ENCODE measurements at places on chromosomes 3 and 15.

GRCh38 chr15:48644827-48645557 lies 517 bp downstream of the FBN1 start:
- peak; percentile 20 for DNase-seq

DNA sequence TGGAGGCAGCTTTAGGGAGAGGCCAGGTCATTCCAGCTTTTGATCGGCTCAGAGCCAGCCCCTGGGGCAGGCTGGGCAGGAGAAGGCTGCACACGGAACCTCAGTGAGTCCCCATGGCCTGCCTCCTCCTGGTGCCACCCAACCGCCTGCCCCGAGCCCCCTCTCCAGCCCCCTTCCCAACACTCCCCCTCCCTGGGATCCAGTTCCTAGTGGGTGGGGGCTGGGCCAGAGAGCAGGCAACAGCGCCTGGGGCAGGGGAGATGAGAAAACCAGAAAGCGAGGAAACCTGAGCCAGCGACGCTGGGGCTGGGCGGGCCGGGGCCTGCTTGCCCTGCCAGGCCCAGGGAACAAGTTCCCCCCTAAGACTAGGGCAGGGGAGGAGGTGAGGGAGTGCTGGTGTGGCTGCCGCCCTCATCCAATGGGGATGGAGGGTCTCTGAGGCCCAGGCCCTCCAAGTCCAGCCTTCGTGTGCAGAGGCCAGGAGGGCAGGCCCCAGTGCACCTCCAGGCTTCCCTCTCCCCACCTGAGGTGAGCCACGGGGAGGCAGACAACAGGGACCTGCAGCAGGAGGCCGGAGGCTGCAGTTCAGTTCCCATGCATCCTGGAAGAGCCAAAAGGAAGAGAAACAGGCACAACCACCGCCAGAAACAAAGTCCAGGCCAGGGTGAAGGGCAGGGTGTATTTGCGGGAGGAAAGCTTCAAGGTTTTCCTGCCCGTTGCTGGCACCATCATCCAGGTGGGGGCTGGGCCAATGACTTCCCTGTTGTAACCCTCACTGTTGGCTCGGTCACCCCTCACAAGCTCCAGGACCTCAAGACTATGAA lies 4.0 kb upstream of the SEMA3F start:
- DNase-seq = no peak

DNA sequence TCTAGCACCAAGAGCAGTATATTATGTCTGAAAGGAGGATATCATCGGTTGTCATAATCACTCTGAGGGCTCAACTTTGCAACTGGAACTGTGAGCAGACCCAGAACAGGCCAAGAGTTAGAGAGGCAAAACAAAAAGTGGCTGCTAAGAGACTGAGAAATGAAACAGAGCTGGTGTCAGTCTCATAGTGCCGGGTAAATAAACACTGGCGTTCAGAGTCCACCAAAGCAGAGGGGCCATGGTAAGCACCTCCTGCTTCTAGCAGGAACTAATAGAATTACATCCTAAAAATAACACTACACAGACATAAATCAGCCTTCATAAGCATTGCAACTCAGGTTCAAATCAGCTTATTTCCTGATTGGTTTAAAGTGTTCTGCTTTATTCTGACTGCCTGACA lies 10.3 kb upstream of the IL12A start:
- DNase-seq = no peak

- no peak for DNase-seq
These were observed 79.9 kb downstream of the NR2F2 start for GRCh38 chr15:96410175-96411055.

- no peak for DNase-seq
These were observed 197.3 kb upstream of the ST8SIA2 start for GRCh38 chr15:92196342-92196741.

DNA sequence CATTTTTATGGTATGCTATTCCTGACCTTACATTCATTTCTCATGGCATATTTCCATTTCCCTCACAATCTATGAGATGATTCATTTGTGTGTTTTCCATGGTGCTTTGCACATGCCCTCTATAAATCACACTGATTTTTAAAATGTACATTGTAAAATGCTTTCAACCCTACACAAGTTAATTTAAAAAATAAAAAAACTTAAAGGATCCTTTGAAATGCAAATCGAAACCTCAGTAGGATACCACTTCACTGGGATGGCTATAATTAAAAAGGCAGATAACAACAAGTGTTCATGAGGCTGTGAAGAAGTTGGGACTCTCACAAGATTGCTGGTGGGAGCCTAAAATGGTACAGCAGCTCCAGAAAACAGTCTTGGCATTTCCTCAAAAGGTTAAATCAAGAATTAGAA lies 83.5 kb downstream of the FMN1 start:
- no peak for DNase-seq

DNA sequence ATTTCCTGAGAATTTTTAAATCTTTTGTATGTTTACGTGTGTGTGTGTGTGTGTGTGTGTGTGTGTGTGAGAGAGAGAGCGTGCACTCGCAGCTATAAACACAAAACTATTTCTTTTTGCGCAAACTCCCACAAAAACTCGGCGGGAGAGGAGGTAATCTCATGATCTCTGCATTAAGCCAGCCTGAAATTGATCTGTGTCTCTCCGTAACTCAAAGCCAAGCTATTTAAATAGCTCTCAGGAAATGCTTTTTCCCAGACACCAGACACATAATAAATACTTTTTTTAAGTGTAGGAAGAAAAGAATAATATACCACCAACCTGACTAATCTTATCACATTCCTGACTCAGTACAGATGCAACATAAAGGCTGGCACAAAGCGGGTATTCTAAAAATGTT lies 226.8 kb downstream of the MAGI1 start:
- no peak for DNase-seq

DNA sequence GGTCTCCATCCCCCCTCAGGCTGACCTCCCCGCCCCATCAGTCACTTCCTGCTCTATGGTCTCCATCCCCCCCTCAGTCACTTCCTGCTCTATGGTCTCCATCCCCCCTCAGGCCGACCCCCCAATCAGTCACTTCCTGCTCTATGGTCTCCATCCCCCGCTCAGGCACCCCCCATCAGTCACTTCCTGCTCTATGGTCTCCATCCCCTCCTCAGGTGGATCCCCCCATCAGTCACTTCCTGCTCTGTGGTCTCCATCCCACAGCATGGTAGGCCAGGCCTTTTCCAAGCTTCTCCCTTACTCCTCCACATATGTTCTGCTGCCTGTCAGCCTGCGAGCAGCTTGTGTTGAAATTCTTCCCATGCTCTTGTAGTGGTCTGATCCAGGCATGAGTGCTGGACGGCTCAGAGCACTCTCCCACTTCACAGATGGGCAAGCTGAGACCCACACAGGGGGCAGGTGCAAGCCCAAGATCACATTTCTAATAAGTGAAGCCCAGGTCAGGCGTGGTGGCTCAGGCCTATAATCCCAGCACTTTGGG lies 36.8 kb downstream of the BDH1 start:
- DNase-seq = no peak

DNA sequence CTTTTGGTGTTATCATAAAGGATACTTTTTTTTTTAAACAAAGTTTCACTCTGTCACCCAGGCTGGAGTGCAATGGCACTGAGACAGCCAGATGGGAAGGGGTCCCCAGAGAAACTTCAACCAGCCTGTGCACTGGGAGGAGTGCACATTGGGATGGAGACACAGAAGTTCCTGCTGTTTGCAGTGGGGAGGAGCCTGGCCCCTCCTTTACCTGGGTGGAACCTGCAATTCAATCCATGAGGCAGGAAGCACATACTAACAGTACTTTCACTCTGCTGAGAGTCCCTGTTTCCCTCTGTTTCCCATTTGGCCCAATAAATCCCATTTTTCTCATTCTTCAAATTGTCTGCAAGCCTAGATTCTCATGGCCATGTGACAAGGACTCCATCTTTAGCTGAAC lies 42.3 kb upstream of the LHFPL4 start:
- DNase-seq = peak; percentile 6

DNA sequence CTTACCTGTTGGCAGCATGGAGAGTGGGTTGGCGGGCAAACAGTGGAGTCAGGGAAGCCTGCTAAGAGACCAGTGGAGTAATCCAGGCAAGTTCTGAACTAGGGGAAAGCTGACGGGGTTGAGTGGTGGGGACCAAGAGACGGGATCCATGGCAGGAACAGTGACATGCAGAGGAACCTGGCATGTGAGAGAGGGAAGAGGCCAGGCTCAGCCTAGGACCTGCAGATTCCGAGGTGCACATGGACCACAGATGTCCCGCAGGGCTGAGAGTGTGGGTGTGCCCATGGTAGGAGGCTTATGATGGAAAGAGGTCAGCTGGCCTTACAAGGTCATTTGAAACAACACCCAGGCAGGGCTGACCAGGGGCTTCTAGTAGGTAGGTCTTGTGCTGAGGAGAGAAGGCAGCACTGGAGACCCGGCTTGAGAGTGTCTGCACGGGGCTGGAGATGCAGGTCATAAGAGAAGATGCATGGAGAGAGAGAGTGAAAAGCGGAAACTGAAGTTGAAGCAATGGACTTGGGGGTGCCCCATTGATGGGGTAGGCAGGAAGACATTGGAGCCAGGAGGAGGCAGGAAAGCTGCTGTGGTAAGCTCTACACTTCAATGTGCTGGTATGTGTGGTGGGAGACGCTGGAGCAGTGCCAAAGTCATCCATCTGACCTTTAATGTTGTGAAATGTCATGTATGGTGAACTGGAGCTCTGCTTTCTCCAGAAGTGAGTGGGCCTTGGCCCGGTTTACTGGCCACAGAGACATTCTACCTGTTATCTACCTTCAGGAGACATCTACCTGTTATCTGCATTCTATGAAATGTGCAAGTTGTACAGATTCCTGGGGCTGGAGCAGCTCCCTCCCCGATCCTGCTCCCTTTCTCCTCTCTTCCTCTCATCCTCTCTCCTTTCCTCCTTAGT lies 4.6 kb downstream of the SPSB4 start:
- DNase-seq = no peak

DNA sequence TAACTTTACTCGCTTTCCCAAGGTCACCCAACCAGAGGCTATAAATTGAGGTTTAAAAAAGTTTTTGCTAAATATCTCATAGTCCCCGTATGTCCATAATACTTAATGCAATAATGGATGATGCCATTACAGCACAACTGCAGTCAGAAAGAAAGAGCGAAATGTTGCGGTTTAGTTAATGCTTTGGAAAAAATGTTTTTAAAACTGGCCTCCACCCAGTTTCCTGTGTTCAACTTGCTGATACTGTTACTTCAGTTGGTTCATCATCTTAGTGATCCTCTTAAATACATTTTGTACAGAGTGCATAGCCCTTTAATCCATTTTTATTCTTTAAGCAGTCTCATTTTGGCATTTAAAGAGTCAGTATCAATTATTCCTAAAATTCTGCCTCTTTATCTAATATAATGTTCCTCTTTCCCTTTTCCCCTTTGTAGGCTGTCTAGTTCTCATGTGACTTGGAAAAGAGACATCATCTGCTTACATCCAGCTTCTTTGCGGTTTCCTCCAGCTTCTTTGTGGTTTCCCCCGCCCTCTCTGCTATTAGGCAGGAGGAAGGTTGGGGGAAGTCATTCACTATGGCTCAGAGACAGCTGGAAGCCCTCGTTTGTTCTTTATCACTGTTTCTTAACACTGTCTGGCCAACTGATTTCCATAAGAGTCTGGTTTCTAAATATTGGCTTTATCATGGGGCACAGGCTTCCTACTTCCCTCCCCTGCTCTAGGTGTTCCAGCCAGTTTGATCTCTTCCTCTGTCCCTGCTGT lies 154.3 kb downstream of the GOLIM4 start:
- no peak for DNase-seq

- no peak for DNase-seq
These were observed 122.3 kb upstream of the GPR149 start for GRCh38 chr3:154552338-154552737.

DNA sequence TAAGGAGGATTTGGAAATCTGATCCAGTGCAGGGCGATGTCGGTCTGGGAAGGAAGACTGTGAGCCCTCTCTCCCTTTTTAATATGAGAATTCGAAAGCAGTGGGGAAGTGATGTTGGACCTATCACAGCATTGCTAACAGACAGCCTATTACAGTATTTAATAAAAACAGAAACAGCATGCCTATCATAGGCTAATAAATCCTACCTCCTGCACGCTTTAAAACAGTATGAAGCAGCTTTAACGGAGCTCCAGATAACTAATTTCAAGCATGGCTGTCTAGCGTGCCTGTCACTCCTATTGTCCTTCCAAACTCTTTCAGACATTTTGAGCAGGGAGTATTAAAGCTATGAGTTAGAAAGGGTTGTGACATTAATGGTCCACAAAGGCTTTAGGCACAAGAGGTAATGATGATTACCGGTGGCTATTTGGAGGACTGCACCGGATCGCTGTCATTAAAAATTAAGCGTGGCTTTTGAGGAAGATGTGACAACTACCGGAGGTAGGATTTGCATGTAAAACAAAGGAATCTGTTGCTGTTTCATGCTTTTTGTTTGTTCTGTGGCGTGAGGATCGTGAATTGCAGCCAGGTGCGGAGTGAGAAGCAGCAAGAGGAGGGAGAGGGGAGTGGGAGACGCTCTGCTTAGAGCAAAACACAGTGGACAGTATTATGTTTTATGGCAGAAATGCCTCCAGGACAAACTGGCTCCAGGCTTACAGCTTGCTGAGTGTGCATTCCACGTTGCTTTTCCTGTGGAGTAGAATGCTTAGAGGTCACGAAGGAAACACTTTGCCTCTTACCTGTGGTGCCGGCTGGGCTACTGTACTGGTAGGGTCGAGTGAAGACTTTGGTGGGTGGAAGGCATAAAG lies at the start of gene KCNMB2:
TSS of gene KCNMB2 (plus strand) at position 226 of the 869 bp plus-strand sequence.
- no peak for DNase-seq

GRCh38 chr3:16546186-16547010 lies 32.9 kb upstream of the RFTN1 start:
- no peak for DNase-seq

DNA sequence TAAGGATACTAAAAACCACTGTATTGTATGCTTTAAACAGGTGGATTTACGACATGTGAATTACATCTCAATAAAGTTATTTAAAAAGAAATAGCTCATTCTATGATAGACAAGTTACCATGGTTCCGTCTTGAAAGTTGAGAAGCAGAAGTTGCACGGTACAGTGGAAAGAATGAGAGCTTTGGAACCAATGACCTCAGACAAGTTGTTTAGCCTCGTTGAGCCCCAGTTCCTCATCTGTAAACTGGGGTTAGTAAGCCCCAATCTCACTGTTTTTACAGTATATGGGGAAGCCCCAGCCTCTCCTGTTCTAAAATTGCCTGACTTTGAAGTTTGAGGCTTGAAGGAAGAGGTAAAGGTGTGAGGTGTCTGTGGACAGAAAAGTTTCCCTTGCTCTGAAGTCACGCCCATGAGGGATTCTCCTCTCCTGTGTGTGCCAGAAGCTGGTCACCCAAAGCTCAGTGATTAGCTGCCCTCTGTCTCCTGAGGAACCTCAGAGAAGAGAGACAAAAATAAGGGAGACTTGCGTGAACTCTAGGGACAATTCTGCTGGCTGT lies 10.0 kb downstream of the CRYGS start:
- no peak for DNase-seq

- no peak for DNase-seq
These were observed 442.9 kb downstream of the MCTP2 start for GRCh38 chr15:94674296-94674695.

DNA sequence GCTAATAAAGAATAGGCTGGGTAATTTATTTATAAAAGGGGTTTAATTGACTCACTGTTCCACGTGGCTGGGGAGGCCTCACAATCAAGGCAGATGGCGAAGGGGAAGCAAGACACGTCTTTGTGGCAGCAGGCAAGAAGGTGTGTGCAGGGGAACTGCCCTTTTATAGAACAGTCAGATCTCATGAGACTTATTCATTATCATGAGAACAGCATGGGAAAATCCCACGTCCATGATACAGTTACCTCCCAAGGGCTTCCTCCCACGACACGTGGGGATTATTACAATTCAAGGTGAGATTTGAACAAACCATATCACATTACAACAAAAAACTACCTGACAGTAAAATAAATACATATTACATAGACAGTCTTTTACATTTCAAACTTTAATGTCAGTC lies 414.9 kb downstream of the NAALADL2 start:
- no peak for DNase-seq

Measured in Calu3 (cell line).